ENCODE measurements at places on chromosomes 11 and 22.

- no peak for DNase-seq
Measured at GRCh38 chr11:72951888-72952287, 137.7 kb downstream of the ATG16L2 start.

DNA sequence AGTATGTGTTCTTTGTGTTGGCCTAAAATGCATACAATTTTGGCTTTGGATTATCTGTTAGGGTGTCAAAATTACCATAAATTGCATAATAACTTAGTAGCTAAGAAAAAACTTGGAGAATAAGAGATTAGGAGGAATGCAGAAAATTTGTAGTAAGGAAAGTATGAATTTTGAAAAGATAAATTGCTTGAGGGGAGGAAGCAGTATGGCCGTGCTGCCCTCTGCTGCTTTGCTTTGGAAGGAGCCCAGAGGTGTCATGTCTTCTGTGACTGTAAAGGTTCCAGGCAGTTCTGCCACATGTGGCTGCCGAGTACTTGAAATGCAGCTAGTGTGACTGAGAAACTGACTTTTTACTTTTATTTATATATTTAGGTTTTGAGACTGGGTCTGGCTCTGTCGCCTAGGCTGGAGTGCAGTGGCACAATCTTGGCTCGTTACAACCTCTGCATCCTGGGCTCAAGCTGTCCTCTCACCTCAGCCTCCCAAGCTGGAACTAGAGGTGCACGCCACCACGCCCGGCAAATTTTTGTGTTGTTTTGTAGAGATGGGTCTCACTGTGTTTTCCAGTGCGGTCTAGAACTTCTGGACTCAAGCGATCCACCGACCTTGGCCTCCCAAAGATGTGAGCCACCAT, 1.8 kb downstream of the ADSL start:
- DNase-seq = peak; percentile 58

GRCh38 chr11:12043959-12044791, 35.7 kb upstream of the DKK3 start:
- peak; percentile 48 for DNase-seq

GRCh38 chr11:125072218-125072960, 9.3 kb downstream of the SLC37A2 start:
- DNase-seq = no peak

DNA sequence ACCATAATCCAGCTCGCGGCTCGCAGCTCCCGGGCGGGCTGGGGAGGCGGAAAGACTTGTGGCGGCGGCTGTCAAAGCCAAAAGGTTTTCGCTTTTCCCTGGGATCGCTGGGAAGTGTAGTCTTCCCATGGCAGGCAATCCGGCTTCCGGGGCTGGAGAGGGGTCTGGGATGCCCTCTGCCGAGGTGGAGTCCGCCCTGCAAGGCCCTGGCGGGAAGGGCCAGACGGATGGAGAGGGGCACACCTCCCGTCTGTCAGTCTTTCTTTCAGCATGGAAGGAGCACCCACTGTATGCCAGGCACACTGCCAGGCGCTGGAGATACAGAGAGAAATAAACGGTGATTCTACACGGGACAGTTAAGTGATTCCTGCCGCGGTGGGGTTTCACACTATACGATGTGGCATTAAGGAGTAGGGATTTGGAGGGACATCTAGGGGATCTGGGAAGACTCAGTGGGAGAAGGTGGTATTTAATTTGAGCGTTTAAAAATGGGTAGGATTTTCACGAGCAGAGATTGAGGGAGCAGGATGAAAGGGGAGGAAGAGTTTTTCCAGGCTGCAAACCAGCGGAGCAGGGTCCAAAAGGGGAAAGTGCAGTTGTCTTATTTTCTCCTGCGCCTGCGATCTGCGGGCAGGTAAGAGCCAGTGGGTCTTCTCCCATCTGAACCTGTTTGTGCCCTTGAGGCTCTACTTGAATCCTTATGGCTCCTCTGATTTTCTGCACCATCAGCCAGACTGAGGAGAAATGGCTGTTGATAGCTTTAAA, at the start of gene BACE1:
TSS of gene BACE1 (minus strand) at position 60 of the 765 bp plus-strand sequence. CDS start 461 bp downstream, outside the sequence.
- no peak for DNase-seq

- no peak for DNase-seq
Measured at GRCh38 chr11:120658071-120658423, 146.5 kb downstream of the GRIK4 start.

DNA sequence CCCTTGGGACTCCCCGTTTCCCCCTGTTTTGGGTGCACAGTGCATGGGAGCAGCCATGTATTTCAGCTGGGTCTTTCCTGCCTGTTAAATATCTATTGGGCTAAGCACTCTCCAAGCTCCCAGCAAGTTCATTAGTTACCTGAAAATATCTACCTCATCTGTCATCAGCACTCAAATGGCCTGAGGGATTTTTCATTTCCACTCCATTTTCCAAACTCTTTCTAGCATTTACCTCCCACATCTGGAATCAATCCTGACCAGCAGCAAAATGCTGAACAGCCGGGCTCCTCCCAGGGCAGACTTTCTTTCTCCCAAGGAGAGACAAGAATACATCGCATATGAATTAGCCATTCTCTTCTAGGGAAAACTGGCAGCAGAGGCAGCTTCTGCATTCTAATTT, 273.5 kb upstream of the MPPED2 start:
- DNase-seq = no peak

Data from activated T-cell treated with anti-CD3 and anti-CD28 coated beads for 24 hours (primary cell).